ENCODE measurements at places on chromosomes 6 and 20.

- ATAC-seq: no peak
Observed at GRCh38 chr6:159595173-159595572, 97.9 kb downstream of the SOD2 start.

GRCh38 chr6:28922004-28922820 is 1.6 kb downstream of the TRIM27 start:
- peak; percentile 70 for ATAC-seq

DNA sequence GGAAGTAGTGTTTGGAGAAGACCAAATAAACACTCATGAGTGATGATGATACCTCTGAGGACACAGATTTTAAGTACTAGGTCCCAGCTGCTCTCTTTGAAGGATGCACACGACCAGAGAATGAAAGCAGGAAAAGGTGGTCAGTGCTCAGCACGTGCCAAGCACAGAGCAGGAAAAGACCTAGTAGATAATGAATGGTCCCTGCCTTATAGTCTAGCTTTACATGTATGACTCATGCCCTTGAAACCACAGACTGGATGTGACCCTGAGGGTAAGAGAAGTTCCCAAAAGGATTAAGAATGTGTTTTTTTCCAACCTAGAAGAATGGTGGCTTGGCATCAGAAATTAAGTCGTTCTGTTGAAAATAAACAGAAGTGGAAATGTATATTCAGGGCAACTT is 2.8 kb upstream of the MC3R start:
- ATAC-seq: no peak

GRCh38 chr6:30821862-30822784 is 62.2 kb upstream of the DDR1 start:
- no peak for ATAC-seq

GRCh38 chr20:59903621-59904020 is 29.8 kb downstream of the SYCP2 start:
- no peak for ATAC-seq

- ATAC-seq: no peak
Observed at GRCh38 chr6:115899730-115900282, 160.9 kb downstream of the FRK start.

GRCh38 chr20:46040902-46041535 is 12.0 kb downstream of the SLC12A5 start:
- no peak for ATAC-seq

DNA sequence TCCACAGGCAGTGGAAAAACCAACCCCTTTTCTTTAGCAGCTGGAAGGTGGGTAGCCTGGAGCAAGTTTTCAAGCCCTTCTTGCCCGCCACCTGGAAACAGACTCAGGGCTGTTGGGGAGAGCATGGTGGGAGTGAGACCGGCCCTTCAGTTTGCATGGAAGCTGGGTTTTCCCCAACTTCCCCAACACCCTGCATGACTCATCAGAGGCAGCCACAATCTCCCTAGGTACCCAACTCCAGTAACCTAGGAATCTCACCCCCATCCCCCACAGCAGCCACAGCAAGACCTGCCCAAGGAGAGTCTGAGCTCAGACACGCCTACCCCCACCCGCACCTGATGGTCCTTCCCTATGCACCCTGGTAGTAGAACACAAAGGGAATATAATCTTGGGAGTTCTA is 86.3 kb upstream of the IRAK1BP1 start:
- ATAC-seq: no peak

DNA sequence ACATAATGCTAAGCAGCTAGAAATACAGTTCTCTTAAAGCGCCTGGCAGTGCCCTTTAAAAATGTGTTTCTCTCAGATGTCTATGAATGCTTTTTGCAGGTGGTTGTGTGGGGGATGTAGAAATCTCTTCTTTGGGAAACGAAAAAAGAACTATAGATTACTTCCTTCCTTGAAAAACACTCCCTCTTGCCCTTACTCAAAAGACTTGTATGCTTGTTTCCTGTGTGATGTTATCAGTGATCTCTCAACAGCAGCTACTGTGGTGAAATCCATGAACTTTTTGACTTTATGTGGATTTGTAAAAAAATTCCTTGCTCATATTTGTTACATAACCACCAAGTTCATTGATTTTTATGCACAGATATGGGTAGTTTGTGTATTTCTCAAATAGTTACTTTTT is 916.5 kb downstream of the QKI start:
- no peak for ATAC-seq

GRCh38 chr6:144566868-144567615 is 281.9 kb downstream of the UTRN start:
- ATAC-seq: peak; percentile 56
